NCI-H1092 (cell line): ENCODE measurements at places on chromosomes 3 and 15.

DNA sequence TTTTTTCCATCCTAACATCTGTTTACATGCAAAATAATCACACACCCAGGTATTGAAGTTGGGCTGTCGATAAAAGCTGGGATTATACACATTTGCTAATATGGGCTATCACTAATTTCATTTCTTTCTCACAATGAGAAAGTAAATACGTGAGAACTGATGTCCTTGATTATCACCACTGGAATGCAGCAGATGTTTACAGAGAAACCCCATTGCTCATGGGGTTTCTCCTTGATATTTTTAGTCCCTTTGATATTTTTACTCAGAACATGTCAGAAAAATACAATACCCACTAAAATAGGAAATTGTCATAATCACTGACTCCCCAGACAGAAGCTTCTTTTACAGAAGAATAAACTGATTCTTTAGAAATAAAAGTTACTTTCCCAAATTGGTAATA lies 535.1 kb upstream of the CCDC54 start:
- no peak for DNase-seq

- DNase-seq, result no peak
These were observed 86.2 kb downstream of the RFTN1 start for GRCh38 chr3:16427103-16427965.

GRCh38 chr15:41336549-41336948 lies 3.9 kb downstream of the NUSAP1 start:
- no peak for DNase-seq

- peak; percentile 33 for DNase-seq
These were observed at the start of gene GADL1 for GRCh38 chr3:30894521-30895251. Gene GADL1, minus strand, starts transcription at chr3:30894661. Its CDS starts 47 bp downstream, at chr3:30894614.

DNA sequence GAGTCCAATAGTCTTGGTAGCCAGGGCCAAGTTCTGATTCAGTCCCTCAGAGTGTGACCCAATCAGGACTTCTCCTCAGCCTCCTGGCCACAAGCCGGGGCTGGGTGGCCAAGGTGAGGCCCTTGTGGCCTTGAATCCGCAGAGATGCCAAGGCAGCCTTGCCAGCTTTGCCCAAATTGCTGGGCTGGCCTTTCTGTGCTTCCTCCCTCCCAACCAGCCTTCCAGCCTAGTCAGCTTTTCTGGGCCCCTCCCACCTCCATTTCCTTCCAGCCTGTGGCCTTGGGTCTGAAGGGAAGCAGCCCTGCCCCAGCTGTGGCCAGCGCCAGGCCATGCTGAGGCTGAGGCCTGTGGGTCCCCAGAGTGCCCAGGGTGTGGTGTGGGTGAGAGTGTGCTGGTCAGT lies 34.3 kb upstream of the ANKDD1A start:
- no peak for DNase-seq

DNA sequence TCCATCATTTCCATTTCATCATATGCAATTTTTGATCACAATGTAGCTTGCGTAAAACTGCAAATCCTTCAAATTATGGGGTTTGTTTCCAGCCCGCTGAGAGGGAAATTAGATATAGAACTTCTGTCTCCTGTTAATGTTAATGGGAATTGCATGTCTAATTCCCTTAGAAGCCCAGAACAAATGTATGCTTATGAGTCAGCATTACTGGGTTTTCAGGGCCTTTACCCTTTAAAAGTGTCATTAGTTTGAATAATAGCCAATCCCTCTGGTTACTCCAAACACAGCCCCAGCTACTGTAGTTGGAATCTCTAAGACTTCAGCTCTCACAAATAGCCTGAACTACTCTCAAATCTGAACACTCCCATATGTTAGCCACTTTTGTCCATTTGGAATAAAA lies 439.4 kb downstream of the C3orf38 start:
- no peak for DNase-seq

DNA sequence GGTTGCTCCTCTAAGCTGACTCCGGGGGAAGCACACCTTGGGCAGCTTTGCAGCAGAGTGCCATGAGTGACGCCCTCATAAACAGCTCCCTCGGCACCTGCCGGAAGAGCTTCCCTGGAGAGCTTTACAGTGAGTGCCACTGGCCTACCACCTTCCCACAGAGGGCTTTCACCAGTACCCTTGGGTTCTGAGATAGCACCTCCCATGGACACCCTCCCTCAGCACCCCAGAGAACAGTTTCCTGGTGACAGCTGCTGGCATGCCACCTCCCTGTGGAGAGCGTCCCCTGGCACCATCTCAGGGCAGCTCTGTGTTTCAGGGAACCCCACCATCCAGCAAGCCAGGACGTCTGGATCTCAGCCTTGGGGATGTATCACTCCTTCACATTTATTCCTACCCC lies 49.1 kb downstream of the RUBCN start:
- no peak for DNase-seq
